ENCODE measurements at places on chromosomes 7 and 10.
A peak's percentile ranks its signal among the peaks of the same experiment; 100 is the strongest.

DNA sequence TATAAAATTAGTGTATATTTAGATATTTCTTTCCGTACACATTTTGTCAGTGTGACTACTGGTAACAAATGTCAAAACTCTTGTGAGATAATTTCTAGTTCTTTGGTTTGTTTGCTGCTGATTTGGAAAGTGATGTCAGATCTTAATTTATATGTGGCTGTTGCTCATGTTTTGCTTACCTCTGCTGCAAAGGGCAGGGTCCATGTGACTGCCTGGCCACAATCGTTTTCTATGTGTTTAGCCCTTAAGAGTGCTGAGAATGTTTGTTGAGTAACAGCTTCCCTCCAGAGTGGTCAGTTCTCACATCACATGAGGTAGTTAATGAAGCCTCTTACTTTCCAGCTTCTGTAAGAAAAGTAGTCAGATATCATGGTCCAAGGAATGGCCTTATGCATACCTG lies 4.2 kb downstream of the NRBF2 start:
- DNase-seq, result no peak

DNA sequence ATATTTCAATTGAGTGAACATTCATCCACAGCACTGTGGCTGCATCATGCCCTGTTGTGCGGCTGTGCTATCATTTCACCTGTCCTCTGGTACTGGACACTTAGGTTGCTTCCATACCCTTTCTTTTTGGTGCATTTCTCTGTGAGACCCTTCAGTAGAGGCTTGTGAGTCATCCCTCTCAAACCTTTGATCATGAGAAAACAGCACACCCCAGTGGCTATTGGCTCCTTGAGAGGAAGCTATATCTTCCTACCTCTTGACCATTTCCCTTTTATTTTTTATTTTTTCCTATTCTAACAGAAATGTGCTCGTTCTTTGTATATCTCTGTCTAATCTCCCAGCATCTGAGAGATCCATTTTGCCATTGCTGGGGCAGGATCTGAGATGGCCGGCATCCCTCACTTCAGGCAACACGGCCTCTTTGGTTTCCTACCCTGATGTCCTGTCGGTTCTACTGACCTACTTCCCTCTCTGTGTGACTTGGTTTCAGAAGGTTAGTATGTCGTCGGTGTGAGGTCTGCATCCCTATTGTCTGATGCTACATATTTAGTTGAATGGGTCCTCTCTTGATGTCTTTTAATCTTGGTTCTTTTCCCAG lies 23.8 kb upstream of the PIK3AP1 start:
- DNase-seq, result no peak

GRCh38 chr7:20310963-20311742 lies 19.5 kb upstream of the ITGB8 start:
- DNase-seq, result no peak

DNA sequence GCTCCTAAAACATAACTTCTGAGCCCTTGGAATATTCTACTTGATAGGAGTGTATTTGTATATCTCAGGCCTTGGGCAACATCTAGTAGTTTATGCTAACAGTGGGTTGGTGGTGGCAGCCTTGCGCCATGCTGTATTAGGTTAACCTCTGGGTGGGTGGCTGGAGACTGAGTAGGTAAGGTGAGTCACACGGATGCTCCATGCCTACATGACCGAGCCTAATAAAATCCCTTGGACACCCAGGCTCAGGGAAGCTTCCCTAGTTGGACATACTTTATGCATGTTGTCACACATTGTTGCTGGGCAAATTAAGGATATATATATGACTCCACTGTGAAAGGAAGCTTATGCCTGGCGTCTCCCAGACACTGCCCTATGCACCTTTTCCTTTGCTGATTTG lies 6.0 kb upstream of the DAGLB start:
- peak; percentile 82 for DNase-seq

GRCh38 chr7:16589881-16590280 lies 55.7 kb downstream of the ANKMY2 start:
- no peak for DNase-seq

DNA sequence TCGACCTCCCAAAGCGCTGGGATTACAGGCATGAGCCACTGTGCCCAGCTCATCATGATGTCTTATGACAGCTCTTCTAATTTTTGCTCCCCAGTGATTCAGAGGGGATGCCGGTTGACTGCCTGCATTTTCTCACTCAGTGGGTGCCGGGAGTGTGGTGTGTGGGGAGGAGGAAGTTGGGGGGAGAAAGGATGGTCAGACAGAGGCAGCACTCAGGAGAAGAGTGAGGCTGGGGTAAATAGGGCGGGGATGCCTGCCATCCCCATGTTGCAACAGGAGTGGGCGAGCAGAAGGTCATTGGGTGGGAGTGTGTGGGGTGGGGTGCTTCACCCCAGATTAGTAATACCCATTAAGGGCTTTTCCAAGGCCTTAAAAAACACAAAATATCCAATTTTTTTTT lies 3.5 kb upstream of the CCL24 start:
- DNase-seq, result no peak

DNA sequence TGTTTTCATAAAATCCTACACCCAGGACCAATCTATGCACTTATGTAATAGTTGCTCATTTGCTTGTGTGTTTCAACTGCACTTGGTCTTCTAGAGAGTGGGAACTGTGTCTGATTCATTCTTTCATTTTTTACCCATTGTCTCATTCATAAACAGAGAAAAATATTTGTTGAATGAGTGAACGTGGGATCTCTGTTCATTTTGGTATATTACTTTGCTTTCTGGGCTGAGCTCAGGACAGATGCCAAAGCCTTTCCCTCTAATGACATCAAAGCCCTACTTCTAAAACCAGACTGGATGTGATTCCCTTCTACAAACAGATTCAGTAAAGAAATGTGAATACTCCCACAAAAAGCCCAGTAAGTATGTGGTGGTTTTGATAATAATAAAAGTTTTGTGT lies 145.2 kb downstream of the ST7 start:
- peak; percentile 95 for DNase-seq

GRCh38 chr10:31953080-31953479 lies 24.4 kb upstream of the ARHGAP12 start:
- no peak for DNase-seq

- no peak for DNase-seq
Measured at GRCh38 chr10:130190737-130191115, 54.5 kb downstream of the GLRX3 start.

GRCh38 chr10:100446130-100446761 lies 16.6 kb upstream of the WNT8B start:
- no peak for DNase-seq

DNA sequence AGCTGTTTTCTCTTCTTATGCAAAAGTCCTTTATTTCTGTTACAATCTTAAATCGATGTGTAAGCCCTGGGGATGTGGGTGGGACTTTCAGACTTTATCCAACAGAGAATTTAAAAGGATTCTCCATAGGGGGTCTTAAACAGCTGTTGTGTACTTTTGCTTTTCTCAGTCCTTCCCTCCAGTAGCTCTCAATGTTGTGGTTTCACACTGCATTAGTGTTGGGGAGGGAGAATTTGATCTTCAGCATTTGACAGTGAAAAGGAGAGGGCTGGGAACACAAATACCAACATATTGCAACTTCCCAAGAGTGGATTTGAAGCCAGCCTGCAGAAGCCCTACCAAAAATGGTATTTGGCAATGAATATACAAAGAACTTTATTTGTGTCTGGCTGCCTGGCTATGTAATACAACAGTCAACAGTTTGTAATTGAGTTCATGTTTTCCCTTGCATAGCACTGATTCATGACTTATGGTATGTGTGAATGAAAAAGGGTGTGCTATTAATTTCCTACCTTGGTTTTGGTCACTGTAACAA lies 80.1 kb upstream of the CAPZA2 start:
- DNase-seq, result peak; percentile 74

- no peak for DNase-seq
Measured at GRCh38 chr7:94289071-94289470, 105.6 kb upstream of the COL1A2 start.

DNA sequence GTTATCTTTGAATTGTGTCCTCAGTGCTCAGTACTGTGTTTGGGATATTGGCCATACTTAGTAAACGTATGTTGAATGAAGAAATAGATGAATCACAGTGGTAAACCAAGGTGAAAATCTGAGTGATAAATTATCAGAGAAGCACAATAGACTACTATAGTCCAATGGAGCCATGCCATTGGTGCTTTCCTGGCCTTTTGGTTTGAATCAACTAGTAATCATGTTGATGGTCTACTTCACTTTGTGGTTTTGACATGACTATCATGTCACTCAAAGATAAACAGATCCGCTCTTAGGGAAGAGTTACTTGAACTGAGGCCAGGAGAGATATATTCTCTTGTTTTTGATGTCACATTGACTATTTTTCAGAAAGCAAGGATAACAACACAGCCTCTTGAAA lies 86.1 kb upstream of the IGFBP3 start:
- DNase-seq, result no peak

GRCh38 chr7:89775459-89775858 lies 378.8 kb upstream of the STEAP1 start:
- no peak for DNase-seq

DNA sequence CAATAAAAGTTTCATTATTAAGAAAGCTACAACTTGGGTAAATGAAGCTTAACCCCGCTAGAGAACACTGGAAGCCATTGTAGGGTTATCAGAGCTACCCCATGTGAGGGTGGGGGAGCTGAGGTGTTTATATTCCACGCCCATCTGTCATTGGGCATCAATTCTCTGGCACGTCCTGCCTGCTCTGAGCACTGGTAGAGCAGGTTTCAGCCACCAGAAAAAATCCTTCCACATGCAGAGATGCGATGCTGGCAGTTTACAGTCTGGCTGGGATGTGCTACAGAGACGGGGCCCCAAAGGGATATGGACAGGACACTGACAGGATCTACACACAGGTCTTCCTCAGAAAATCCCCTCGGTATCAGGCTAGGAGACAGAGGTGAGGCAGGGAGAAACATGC lies 15.9 kb upstream of the RAPGEF5 start:
- DNase-seq, result no peak

DNA sequence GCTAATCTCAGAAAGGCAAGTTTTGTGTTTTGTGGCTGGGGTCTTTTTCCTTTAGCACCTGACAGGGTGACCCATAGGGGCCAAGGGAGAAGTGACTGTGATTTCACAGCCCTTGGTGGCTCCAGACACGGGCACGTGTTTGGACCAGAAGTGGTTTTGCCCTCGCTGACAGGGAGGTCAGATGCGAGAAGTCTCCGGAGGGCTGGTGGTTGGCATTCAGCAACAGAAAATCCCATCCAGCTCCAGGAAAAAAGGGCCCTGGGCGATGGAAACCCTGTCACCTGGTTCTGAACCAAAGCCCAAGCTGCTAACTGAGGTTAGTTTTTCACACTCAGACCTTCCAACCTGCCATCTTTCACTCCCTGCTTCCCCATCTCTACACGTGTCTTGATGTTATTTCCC lies 272.9 kb downstream of the TRIL start:
- no peak for DNase-seq

- DNase-seq, result no peak
Measured at GRCh38 chr7:137848095-137848494, 1.3 kb upstream of the DGKI start.

GRCh38 chr10:97072851-97073665 lies 112.7 kb downstream of the SLIT1 start:
- DNase-seq, result peak; percentile 12

DNA sequence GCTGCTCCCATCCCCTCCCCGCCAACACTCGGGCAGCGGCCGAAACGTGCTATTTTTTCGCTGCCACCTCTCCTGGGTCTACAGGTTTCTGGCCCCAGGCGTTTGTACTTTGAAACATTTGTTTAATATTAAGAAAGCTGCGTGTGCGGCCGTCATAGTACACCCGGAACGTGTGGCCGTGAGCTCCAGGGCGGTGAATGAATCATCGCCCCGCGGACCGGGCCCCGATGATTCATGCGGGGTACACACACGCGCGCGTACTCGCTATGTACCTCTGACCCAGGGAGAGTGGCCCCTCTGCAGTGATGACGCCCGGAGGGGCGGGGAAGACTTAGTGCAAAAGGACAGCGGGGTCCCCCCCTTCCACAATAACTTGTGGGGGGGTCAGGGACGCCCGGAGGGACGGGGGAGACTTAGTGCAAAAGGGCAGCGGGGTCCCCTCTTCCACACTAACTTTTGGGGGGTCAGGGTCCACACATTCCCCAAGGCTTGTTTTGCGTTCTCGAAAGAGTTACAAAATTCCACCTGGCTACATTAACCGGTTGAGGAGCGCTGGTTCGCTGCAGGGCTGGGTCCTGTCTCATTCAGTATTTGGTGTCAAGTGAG lies 56.5 kb upstream of the PCGF5 start:
- no peak for DNase-seq

DNA sequence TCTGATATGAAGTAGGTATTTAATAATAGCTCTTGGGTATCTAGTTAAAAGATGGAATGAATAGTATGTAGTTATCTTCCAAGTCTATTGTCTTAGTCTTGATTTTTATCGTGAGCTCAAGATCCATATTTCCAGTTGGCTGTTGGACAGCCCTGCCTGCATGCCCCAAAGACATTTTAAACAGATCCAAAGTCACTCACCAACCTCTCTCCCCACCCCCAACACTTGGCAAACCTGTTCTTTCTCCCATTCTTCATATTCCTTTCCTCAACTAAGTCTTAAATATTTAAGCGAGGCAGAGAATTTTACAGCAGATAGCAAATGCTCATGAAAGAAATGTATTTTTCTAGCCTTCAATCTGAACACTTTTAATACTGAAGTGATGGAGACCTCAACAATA lies 80.7 kb upstream of the PALS2 start:
- no peak for DNase-seq

GRCh38 chr10:58897708-58898107 lies 278.7 kb upstream of the PHYHIPL start:
- no peak for DNase-seq

DNA sequence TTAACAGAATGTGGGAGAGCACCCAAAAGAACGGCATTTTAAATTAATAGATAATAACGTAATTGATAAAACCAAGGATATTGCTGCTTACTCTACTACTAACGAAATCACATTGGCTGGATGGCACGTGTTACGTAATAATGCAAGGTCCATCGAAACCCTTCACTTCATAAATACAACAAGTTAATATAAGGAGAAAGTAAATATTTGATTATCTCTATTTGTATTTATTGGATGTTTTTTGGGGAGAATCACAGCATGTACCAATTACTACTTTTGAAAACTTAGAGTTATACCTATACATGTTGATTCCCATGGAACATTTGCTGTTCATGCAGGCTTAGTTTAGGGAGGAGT lies 1.6 kb downstream of the PRKG1 start:
- no peak for DNase-seq
